ENCODE measurements at places on chromosomes 6 and 20.

- no peak for DNase-seq
- H3K4me1 ChIP-seq, result no peaks in the 10 kb centered on the region
- H3K27me3 ChIP-seq, result peaks cover 2% of the 10 kb centered on the region
- no peak overlapping the region for H3K4me3 ChIP-seq
- H3K27ac ChIP-seq, result no peak overlapping the region
- H3K36me3 ChIP-seq, result no peaks in the 10 kb centered on the region
Observed at GRCh38 chr20:38214256-38215193, 46.0 kb downstream of the KIAA1755 start.

DNA sequence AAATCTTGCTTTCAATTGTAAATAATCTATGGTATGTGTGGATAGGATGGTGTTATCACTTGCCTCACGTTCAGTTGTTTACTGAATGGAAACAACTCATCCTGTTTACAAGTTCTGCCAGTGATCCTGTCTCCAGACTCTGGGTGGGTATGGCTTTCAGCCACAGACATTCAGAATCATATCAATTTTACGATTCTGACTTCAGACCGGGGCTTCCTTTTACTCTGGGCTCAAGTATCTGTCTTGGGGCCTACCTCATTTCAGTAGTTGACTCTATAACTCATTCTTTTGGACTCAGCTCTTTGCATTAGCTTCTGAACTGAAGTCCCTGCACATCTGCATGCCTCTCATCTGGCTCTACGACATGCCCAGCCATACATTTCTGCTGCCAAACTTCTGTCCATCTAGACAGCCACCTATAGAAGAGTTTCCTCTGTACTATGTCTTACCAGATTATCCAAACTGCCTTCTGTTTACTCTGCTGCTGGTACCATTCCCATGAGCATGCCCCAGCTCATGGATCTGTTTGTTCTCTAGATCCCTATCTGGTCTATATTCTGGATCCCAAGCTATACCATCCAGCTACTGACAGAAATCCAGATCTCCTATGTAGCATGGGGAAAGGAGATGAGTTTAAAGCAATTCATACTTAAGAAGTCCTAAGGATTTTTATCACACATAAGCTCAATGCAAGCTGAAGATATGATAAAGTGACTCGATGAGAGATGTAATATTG, 34.3 kb downstream of the FYN start:
- H3K4me3 ChIP-seq, result peak overlapping the region; percentile 81
- H3K27me3 ChIP-seq, result peaks cover 18% of the 10 kb centered on the region
- no peaks in the 10 kb centered on the region for H3K4me1 ChIP-seq
- peaks cover 10% of the 10 kb centered on the region for H3K36me3 ChIP-seq

DNA sequence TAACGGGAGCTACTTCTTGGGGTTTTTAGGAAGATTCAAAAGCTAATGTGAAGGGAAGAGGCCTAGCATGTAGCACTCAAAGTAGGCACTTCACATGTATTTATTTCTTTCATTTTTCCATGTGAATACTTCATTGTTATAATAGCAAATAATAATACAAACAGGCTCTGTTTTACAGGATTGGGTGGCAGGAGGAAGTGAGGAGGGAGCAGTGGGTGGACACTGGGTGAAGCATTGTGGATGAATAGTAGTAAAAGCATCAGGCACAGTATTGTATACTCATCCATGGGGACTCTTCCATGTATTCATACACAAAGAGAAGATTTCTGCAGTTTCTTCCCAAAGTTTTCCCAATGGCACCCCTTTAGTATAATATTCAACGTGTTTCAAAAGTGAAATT, 38.4 kb upstream of the SNRPB2 start:
- H3K4me1 ChIP-seq, result no peaks in the 10 kb centered on the region
- no peak for DNase-seq
- peaks cover 2% of the 10 kb centered on the region for H3K27me3 ChIP-seq
- H3K4me3 ChIP-seq, result no peak overlapping the region

GRCh38 chr6:77340331-77340730, 123.0 kb downstream of the HTR1B start:
- no peaks in the 10 kb centered on the region for H3K36me3 ChIP-seq
- H3K27me3 ChIP-seq, result no peaks in the 10 kb centered on the region
- H3K27ac ChIP-seq, result no peak overlapping the region

DNA sequence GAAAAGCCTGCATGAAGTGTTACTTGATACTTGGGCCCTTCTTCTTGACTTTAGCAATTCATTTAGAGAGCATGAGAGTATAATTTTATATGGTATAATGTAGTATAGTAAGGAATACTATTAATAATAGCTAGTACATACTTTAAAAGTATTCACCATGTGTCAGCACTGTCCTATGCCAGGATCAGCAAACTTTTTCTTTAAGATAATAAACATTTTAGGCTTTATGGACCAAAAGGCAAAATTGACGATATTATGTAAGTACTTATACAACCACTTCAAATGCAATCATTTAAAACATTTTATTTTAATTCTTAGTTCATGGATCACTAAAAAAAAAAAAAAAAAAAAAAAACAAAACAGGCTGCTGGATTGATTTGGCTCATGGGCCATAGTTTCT, 163.9 kb downstream of the IBTK start:
- no peak overlapping the region for H3K4me3 ChIP-seq
- H3K4me1 ChIP-seq, result no peaks in the 10 kb centered on the region
- H3K27ac ChIP-seq, result no peak overlapping the region
- H3K36me3 ChIP-seq, result no peaks in the 10 kb centered on the region
- no peaks in the 10 kb centered on the region for H3K27me3 ChIP-seq

- no peak for DNase-seq
- no peaks in the 10 kb centered on the region for H3K36me3 ChIP-seq
- peaks cover 6% of the 10 kb centered on the region for H3K27me3 ChIP-seq
- H3K4me3 ChIP-seq, result no peak overlapping the region
Observed at GRCh38 chr6:38968702-38969149, 79.9 kb upstream of the GLP1R start.

- H3K36me3 ChIP-seq, result peaks cover 3% of the 10 kb centered on the region
- H3K4me1 ChIP-seq, result no peaks in the 10 kb centered on the region
- no peak overlapping the region for H3K27ac ChIP-seq
- H3K27me3 ChIP-seq, result no peaks in the 10 kb centered on the region
- DNase-seq, result no peak
Observed at GRCh38 chr6:143429970-143430369, 20.5 kb downstream of the ADAT2 start.

GRCh38 chr20:49526056-49526455, 41.9 kb downstream of the PTGIS start:
- no peak overlapping the region for H3K27ac ChIP-seq
- peaks cover 6% of the 10 kb centered on the region for H3K27me3 ChIP-seq
- no peak overlapping the region for H3K4me3 ChIP-seq
- DNase-seq, result no peak
- H3K36me3 ChIP-seq, result peaks cover 9% of the 10 kb centered on the region

DNA sequence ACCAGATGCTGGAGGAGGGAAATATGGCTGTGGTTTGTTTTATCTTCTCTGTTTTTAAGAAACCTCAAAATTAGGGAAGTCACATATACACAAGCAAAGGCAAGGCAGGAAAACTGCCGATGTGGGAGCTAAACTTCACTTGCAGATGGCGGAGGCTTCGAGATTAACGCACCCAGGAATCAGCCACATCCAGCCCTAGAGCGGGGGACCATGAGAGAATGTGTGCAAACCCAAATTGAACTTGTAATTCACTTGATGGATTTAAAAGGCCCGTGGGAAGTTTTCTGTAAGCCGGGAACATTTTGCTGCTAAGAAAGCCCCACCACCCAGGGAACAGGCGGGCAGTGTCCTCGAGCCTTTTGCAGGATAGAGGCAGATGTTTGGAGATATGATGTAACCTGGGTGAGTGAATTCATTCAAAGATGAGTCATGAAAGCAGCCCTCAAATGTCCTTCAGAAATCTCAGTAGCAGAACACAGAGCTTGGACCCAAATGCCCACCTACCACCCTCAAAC, 39.9 kb downstream of the PREX1 start:
- peaks cover 8% of the 10 kb centered on the region for H3K27me3 ChIP-seq
- H3K36me3 ChIP-seq, result peaks cover 6% of the 10 kb centered on the region
- H3K4me3 ChIP-seq, result peak overlapping the region; percentile 32
- H3K4me1 ChIP-seq, result no peaks in the 10 kb centered on the region

GRCh38 chr20:9321007-9321406, 193.4 kb upstream of the LAMP5 start:
- H3K27me3 ChIP-seq, result no peaks in the 10 kb centered on the region
- DNase-seq, result no peak
- H3K4me3 ChIP-seq, result no peak overlapping the region
- peaks cover 20% of the 10 kb centered on the region for H3K4me1 ChIP-seq

DNA sequence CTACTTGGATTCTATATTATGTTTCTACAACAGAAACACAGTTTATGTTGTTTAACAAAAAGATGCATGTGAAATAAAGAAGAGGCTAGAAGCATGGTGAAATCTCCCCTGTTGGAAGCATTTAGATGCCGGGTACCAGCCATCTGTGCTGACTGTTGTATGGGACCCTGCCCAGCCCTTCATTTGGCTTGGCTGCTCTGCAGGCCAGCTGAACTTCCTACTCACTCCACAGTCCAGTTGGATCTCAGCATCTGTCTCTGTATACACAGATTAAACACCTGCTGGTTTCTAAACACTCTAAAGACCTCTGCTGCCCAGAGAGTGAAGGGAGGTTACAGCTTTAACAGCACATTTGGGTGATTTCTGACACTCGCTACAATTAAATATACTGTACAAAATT, 228.3 kb downstream of the SLC35F1 start:
- H3K27me3 ChIP-seq, result peaks cover 10% of the 10 kb centered on the region
- DNase-seq, result no peak
- no peak overlapping the region for H3K4me3 ChIP-seq
- no peaks in the 10 kb centered on the region for H3K4me1 ChIP-seq
- no peaks in the 10 kb centered on the region for H3K36me3 ChIP-seq
- no peak overlapping the region for H3K27ac ChIP-seq

DNA sequence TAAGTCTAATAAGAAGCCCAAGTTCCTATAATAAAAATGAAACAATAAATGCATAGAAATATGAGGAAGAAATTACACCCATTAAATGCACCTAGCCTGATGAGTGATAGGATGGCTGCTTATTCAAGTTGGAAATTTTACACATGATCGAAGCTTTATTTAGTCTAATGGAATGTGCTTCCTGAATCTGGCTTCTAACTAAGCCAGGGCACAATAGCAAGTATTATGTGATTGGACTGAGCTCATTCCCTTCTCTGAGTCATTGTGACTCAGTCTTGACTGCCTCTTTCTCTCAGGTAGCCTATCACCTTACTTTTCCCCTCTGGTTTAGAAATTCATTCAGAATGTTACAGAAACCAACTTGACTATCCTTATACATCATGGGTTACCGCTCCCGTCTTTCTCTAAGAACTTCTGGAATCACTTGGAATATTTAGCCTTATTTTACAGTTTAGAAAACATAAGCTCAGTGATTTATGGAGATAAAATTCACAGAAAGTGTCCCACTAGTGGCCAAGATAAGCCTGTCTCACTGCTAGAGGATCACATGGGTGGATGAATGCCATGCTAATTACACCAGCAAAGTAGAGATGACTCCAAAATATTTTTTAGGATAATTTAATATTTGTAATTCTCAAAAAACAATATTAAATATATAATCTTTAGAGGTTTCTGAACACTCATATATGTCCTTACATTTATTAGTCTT, 505.3 kb upstream of the JAG1 start:
- no peak overlapping the region for H3K27ac ChIP-seq
- no peaks in the 10 kb centered on the region for H3K27me3 ChIP-seq
- no peak overlapping the region for H3K4me3 ChIP-seq

DNA sequence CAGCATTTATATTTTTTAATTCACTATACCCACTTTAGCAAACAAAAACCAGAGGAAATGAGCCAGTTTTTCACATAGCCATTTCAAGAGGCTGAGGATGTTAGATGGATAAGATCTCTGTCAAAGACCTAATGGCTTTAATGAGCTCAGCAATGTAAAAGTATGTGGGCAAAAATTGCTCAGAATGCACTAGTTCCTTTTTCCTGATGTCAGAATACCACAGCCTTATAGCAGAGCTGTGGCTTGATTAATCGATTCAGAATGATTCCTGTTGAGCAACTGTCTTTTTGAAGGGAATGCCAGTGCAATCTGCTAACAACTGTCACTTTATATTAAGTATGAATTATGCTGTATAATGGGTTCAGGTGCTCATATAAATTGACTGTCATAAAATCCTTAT, 100.6 kb upstream of the HIVEP1 start:
- H3K4me1 ChIP-seq, result no peaks in the 10 kb centered on the region
- peaks cover 3% of the 10 kb centered on the region for H3K27me3 ChIP-seq
- no peak for DNase-seq
- no peak overlapping the region for H3K4me3 ChIP-seq
- no peaks in the 10 kb centered on the region for H3K36me3 ChIP-seq
- no peak overlapping the region for H3K27ac ChIP-seq

DNA sequence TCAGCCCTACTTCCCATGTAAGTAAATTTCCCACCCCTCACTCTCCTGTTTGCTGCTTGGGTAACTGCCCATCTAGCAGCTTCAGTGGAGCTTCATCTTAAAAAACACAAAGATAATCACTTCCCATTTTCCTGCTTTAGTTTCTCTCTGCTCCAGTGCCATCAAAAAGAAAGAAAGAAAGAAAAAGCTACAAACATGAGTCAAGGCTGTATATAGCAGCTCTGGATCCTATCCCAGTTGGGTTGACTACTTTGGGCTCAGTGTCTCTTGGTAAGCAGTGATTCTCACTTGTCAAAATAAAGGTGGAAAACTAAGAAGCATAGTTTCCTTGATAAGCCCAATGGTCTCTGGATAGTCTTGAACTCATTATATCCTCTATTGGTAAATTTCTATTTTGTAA, 48.7 kb upstream of the SRPK1 start:
- H3K36me3 ChIP-seq, result peaks cover 3% of the 10 kb centered on the region
- H3K4me3 ChIP-seq, result no peak overlapping the region
- H3K4me1 ChIP-seq, result no peaks in the 10 kb centered on the region
- peaks cover 4% of the 10 kb centered on the region for H3K27me3 ChIP-seq
- H3K27ac ChIP-seq, result no peak overlapping the region
- DNase-seq, result no peak

DNA sequence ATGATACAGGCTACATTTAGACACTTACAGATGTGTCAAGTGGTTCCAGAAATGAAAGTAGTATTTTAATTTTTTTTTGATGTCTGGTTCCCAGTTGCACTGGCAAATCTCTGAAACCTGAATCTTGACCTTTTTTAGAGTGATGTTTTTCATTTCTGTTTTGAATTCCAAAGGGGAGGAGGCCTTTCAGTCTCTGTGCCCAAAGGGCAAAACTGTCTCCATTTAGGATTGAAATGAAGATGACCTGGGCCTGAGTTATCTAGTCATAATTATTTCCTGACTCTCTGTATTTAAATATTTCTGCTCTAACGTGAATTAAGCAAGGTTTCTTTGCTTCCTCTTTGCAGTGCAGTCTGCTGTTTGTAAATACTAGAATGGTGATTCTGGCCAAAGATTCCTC, 252.9 kb upstream of the ZFP64 start:
- peaks cover 9% of the 10 kb centered on the region for H3K27me3 ChIP-seq
- no peaks in the 10 kb centered on the region for H3K36me3 ChIP-seq
- no peak overlapping the region for H3K27ac ChIP-seq
- no peak overlapping the region for H3K4me3 ChIP-seq
- DNase-seq, result no peak
- H3K4me1 ChIP-seq, result no peaks in the 10 kb centered on the region

DNA sequence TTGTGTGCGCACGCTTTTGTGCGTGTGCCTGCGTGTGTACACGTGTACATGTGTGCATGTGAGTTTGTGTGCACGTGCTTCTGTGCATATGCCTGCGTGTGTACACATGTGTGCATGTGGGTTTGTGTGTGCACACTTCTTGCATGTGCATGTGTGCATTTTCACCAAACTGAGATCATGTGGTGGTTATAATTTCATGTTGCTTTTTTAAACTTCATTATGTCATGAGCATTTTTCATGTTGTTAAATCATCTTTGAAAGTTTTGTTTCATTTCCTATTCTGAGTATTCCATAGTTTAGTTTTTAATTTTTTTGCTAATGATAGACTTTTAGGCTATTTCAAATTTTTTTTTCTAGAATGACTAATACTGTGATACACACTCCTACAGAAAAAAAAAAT, 6.4 kb upstream of the CST3 start:
- no peaks in the 10 kb centered on the region for H3K4me1 ChIP-seq
- no peaks in the 10 kb centered on the region for H3K36me3 ChIP-seq
- H3K27ac ChIP-seq, result no peak overlapping the region
- peaks cover 4% of the 10 kb centered on the region for H3K27me3 ChIP-seq
- H3K4me3 ChIP-seq, result no peak overlapping the region

All from immature natural killer cell (primary cell).